Activated T-helper 17 cell treated with anti-CD3 and anti-CD28 coated beads, Interleukin-2, amount 50 U/mL, for 72 hours (primary cell): ENCODE measurements at places on chromosomes 12 and 14.

GRCh38 chr12:52772772-52773171 lies 4.4 kb downstream of the KRT76 start:
- ATAC-seq: no peak

GRCh38 chr14:23167116-23167847 lies 16.2 kb downstream of the SLC7A8 start:
- no peak for ATAC-seq

DNA sequence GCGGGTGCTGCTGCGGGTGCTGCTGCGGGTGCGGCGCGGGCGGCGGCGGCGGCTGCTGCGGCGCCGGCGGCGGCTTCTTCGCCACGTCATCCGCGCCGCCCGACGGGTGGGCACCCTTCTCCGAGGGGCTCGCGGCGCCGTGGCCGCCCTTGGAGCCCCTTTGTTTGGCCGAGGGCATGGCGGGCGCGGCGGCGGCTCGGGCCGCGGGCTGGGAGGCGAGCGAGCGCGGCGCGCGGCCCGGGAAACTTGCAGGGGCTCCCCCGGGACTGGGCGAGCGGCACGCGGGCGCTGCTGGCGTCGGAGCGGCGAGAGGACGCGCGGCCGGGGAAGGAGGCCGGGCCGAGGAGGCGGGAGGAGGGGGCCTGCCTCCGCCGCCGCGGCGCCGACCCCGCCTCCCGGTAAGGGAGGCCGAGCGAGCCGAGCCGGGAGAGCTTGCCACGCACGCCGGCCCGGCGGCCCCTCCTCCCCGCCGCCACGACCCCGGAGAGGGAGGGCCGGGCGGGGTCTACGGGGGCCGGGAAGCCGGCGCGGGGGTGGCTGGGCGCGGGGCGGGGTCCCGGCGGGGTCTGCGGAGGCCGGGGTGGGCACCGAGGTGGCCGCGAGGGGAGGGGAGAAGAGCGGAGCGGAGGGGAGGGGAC lies at the start of gene CKAP4:
CKAP4 (minus strand) TSS at position 347 of the 638 bp plus-strand sequence; CDS start at position 178, 169 bp downstream.
- peak; percentile 68 for ATAC-seq

DNA sequence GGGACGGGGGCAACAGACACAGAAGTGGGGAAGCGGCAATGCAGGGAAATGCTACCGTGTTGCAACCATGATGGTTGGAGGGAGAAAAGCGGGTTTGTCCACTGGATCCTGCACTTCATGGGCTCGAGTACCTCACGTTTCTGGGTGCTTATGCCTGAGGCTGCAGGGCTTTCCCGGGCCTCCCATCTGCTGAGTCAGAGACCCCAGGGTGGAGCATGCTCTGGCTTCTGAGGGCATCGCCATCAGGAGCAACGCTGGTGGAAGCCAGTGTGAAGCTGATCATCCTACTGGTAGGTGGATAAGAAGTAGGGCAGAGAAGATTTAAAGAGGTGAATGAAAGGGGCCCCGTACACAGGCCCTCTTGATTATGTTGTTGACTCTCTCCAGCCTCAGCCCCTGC lies 5.0 kb upstream of the ADGRD1 start:
- no peak for ATAC-seq

- no peak for ATAC-seq
Observed at GRCh38 chr12:127785986-127786590, 480.9 kb upstream of the TMEM132C start.

- ATAC-seq: no peak
Observed at GRCh38 chr12:114412307-114412706, 6.4 kb upstream of the TBX5 start.

DNA sequence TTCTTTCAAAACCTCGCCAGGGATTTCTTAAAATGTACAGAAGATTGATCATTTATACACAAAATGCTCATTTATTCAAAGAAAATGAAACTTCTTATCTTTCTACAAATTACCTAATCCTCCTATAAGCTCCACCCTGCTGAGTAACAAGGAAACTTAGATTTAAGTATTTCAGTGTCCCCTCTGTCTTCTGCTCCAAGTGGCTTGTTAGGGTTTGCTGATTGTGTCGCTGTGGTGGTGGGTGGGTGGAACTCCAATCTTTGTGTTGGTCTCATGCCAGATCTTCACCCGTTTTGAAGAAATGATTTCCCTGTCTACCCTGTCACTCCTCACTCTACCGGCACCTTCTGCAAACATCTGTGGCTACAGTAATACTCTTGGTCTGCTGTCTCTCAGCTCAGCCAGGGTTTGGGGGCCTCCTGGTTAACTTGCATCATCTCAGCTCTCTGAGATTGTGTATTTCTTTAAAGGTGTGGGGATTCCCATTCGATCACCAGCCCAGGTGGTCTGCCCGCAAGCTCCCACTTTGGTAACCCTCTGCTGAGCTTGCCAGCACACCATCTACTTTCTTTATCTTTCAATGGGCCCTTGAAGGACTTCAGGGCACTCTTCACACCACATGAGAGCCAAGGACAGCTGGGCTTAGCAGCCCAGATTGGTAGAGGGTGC lies 73.8 kb downstream of the DRAM1 start:
- peak; percentile 67 for ATAC-seq

DNA sequence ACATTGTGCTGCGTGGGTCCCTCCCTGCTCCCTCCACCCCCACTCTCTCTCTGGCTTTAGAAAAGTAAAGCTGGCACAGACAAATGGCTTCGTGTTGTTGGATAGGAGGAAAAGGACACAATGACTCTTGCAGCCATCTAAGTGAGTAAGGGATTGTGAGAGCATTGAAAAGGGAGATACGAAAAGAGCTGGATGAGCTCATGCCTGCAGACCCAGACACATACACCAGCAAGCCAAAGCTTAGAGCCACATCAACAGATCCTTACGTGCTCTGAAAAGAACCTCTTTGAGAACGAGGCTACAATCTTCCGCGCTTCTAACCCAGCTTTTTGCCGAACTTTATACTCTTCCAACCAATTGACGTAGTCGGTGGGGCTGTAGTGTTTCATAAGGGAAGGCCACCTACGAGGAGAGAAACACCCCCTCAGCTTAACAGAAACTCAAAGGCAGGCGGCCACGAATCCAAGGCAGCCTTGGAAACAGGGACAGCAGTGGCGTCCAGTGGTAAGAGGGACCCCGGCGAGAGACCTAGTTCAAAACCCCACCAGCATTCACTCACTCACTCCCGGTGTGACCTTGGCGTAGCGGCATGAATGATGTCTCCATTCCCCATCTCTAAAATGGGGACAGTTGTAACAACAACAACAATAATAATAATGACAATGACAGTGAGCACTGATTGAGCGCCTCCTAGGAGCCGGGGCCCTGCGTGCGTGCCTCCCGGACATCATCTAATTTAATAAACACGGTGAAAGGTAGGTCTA lies 1.1 kb downstream of the FBXO21 start:
- ATAC-seq: no peak

DNA sequence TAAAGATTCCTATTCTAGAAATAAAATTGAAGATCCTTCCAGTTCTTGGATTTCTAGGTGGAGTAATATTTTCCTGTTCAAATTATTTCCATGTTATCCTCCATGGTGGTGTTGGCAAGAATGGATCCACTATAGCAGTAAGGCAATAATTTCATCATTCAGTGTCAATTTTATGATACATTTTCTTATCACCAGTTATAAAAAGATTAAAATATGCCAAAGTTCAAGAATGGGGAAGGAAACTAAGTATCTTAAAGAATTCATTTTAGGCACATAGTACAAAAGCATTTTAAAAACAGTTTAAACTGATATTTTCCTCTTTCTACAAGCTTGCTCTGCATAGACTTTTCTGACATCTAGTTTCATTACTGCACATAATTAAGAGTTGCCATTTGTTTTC lies 19.1 kb downstream of the SYCP3 start:
- ATAC-seq: no peak

DNA sequence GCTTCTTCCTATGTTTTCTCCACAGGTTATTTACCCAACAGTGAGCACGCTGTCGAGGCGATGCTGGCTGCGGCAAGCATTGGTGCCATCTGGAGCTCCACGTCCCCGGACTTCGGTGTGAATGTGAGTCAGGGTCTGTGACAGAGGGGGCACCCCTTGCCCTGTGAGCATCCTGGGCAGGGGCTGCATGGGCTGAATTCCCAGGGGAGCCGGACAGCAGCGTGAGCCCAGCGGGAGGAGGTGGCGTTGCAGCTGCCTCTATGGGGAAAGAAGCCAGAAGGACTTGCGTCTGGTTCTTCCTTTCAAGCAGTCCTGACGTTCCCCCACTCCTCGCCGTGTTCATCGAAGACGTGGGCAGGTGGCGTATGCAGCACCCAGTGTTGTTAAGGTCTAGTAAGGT lies 26.2 kb downstream of the AACS start:
- ATAC-seq: no peak

DNA sequence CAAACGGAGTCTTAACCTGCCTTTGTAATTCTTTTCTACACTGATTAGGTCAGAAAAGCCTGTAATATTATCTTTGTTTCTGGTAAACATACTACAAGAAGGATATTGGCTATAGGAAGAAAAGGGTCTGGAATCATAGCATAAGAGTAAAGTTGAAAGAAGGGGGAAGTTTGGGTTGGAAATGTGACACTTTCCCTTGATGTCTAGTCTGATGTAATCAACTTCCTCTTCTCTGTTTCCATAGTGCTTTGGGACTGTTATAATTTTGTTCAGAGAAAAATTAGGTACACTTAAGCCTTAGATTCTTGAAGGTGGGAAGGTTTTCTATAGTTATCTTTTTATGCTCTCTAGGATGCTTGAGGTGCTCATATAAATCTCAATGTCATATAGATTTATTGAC lies 322.2 kb downstream of the AEBP2 start:
- ATAC-seq: no peak

DNA sequence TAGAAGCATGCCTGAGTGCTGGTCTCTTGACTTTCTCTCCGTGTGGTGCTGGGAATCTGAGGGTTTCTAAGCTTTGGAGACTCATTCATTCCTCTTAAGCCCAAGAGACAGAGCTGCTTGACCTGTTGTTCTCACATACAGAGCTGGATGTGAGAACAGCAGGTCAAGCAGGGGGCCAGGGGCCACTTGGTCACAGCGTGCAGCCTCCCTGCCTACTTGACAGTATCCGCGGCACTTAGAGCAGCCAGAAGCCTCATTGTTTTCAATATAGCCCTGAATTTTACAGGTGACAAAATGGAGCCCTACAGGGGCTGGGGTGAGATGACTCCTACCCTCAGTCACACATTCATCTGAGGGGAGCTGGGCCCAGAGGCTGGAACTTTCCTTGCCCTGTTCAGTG lies 88.9 kb downstream of the ESRRB start:
- no peak for ATAC-seq

- ATAC-seq: no peak
Observed at GRCh38 chr12:52721838-52722470, 18.6 kb upstream of the KRT77 start.

GRCh38 chr14:102957222-102957621 lies 34.8 kb downstream of the AMN start:
- ATAC-seq: no peak

- no peak for ATAC-seq
Observed at GRCh38 chr12:110093631-110094311, 30.4 kb upstream of the IFT81 start.

DNA sequence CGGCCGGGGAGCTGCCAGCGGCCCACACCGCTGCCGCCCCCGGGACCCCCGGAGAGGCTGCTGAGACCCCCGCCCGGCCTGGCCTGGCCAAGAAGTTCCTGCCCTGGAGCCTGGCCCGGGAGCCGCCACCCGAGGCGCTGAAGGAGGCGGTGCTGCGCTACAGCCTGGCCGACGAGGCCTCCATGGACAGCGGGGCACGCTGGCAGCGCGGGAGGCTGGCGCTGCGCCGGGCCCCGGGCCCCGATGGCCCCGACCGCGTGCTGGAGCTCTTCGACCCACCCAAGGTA lies 12.8 kb downstream of the SH2B3 start:
- no peak for ATAC-seq

GRCh38 chr12:29991924-29992323 lies 208.2 kb upstream of the TMTC1 start:
- ATAC-seq: no peak

- no peak for ATAC-seq
Observed at GRCh38 chr12:33994857-33995808, 27.2 kb upstream of the ALG10 start.

DNA sequence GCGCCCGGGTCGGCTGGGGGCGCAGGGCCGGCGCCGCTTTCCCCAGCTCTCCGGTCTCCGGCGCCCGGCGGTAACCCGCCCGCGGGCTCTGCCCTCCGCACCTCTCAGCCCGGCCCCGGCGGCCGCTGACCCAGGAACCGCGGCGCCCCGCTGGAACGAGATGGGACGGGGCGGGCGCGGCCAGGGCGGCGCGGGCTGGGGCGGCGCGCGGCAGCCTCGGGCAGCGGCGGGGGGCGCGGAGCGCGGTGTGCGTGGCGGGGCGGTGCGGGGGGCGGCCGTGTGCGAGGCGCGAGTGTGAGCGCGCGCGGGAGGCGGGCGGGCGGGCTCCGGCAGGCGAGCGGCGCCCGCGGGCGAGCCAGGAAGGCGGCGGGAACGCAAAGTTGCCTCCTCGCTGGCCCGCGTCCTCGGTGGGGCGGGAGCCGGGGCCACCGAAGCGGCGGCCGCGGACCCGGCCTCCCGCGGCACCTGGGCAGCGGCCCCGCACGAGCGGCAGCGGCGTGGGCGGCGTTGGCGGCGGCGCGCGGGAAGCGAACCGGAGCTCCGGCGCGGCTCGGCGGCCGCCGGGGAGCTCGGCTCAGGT lies 671 bp upstream of the DIO3 start:
- ATAC-seq: no peak
